ENCODE measurements at places on chromosomes 3 and 15.

DNA sequence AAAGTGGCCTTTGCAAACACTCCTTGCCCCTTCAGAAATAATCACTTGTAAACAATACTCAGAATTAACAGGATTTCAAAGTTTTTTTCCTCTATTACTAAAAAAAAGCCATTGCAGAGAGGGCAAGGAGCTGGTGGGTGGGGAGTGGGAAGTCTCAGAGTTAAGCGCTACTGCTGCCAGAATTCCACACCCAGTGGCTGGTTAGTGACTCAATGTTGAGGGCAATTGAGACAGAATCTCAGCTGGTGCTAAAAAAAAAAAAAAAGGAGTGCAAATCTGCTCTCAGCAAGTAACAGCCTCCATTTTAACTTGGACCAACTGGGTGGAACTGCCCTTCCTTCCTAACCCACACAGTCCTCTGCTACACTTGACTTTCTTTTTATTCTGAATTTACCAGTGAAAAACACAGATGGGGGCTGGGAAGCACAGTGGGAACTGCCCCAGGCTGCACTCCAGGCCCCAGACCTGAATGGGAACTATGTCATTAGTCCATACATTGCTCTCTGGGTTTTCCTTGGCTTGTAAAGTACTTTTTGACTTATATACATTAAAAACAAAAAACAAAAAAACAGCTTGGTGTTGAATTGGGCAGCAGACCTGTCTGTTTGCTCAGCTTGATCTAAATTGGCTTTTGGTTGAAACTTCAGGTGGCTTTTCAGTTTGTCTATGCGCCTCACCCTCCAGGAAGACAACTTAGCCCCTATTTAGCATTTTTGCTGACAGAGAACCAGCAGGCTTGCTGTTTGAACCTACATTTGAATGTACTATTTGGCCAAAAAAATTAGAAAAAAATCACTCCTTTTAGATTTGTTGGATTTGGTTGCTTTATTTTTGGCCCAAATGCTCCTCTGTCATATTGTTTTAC lies 357.8 kb upstream of the TBL1XR1 start:
- DNase-seq: peak; percentile 40

- no peak for DNase-seq
Measured at GRCh38 chr15:74725845-74726773, 781 bp upstream of the CYP1A1 start.

GRCh38 chr3:167887096-167887495 lies 151.6 kb downstream of the SERPINI1 start:
- DNase-seq: no peak

GRCh38 chr15:28930476-28931291 lies 44.9 kb downstream of the APBA2 start:
- DNase-seq: no peak

- DNase-seq: no peak
Measured at GRCh38 chr15:91142106-91142744, 42.2 kb downstream of the SV2B start.

DNA sequence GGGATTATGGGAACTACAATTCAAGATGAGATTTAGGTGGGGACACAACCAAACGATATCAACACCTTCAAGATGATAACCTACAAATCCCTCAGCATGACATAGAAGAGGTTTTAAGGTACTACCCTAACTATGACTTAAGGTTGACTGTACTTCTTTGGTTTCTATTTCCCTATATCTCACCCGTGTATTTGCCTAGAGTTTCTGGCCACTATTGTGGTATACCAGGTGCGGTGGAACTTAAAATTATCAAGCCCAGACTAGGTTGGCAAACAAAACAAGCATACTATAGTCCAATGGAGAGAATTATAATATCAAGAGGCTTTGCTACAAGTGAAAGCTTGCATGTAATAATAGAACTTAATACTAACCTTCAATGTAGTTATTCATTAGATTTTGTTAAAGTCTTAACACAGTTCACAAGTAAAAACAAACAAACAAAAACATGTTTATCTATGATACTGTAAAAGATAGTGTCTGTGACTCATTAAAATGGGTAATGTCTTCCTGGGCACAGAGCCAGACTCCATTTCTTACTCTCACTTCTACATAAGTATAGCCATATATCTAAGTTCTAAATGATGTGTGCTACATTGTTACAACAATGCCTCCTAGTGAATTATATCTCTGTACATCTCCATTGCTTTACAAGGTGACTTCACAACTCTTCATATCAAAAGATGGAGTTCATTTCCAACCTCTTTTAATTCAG lies 479.1 kb downstream of the ZBBX start:
- DNase-seq: no peak

GRCh38 chr3:52350416-52350815 lies 34.3 kb downstream of the DNAH1 start:
- no peak for DNase-seq

DNA sequence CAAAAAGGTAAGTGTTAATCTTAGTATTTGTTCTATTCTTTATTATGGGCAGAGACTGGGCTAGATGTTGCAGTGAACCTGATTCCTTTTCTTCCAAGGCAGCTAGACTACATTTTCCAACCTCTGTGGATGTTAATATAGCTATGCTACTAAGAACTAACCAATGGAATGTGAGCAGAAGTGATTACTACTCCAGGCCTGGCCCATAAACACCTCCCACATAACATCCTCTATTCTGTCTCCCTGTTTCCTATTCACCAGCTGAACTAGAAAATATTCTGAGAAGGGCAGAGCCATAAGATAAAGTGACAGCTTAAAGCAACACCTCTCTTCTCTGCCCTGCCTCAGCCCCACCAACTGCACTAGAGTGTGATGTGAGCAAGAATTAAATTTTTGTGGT lies 29.4 kb downstream of the CD200R1L start:
- DNase-seq: no peak

GRCh38 chr15:67033571-67034044 lies 31.8 kb upstream of the SMAD3 start:
- DNase-seq: no peak

GRCh38 chr3:109382588-109382987 lies 45.2 kb upstream of the DPPA4 start:
- no peak for DNase-seq

GRCh38 chr3:168532135-168532534 lies 436.4 kb upstream of the GOLIM4 start:
- DNase-seq: no peak

GRCh38 chr15:50416890-50417289 lies 7.3 kb upstream of the USP8 start:
- no peak for DNase-seq

- no peak for DNase-seq
Measured at GRCh38 chr15:101827257-101827656, 15.3 kb downstream of the OR4F15 start.

DNA sequence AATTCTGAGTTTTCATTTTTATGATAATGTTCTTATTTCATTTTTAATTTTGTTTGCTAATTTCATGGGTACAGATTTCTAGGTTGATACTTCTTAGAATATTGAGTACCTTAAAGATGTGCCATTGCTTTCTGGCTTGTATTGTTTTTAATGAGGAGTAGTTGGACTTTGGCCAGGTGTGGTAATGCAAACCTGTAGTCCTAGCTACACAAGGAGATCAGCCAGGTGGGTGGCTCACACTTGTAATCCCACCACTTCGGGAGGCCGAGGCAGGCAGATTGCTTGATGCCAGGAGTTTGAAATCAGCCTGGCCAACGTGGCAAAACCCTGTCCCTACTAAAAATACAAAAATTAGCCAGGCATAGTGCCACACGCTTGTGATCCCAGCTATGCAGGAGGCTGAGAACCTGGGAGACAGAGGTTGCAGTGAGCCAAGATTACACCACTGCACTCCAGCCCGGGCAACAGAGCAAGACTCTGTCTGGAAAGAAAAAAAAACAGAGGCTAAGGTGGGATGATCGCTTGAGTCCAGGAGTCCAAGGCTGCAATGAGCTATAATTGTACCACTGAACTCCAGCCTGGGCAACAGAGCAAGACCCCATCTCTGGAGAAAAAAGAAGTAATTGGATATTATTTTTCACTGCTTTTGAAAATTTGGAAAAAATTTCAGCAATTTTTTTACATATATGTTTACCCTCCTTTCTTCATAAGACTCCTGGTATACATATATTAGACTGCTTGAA lies 198.0 kb downstream of the ALCAM start:
- DNase-seq: no peak

DNA sequence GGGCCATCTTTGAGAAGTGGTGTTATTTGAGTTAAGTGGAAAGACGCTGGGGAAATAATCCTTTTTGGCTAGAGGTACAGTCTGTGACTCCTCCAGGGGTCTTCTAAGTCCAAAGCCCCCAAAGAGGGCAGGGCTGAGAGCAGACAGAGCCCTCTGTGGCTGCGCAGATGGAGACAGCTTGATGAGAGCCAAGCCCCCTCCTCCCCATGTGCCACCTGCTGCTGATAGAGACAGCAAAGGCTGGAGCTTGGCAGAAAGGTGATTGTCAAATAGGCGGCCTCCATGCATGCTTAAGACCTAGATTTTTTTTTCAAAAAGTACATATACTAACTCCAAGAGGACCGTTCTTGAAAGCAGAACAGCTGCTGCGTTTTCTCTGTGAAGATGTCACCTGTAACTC lies 72.4 kb downstream of the CRYGS start:
- DNase-seq: no peak

DNA sequence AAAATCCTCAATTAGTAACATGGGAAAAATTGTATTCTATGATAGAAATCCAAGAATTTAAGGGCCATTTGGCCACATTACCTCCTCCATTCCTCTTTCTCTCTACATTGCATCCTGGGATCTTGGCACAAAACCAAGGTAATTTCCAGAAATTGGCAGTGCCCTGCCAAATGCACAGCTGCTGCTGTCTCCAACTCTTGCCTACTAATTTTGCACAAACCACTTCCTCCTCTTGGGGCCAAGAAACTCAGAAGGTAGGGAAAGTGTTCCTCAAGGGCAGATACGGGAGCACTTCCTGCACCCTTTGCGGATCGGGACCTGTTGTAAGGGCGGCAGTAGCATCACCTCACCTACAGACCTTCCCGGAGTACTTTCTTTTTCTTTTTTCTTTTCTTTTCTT lies 57.8 kb downstream of the MAP3K13 start:
- no peak for DNase-seq

- no peak for DNase-seq
Measured at GRCh38 chr3:171044384-171044783, 17.9 kb upstream of the SLC2A2 start.

DNA sequence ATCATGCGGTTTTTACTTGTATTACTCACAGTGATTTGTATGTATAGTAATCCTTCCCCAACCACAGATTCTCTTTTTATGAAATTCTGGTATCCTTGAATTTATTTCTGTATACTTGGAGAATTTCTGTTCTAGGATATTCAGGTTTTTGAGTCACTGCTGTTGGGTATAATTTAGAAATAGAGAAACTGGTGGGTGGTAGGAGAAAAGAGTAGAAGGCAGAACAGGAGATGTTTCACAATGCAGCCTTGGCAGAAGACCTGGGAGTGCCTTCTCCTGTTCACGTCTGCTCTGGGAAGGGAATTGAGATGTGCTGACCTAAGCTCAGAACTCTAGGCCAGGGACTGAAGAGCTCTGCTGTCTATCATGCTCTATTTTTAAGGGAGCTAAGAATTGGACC lies 193.6 kb downstream of the EPHB1 start:
- no peak for DNase-seq

GRCh38 chr3:42492508-42493080 lies 9.8 kb upstream of the VIPR1 start:
- no peak for DNase-seq

DNA sequence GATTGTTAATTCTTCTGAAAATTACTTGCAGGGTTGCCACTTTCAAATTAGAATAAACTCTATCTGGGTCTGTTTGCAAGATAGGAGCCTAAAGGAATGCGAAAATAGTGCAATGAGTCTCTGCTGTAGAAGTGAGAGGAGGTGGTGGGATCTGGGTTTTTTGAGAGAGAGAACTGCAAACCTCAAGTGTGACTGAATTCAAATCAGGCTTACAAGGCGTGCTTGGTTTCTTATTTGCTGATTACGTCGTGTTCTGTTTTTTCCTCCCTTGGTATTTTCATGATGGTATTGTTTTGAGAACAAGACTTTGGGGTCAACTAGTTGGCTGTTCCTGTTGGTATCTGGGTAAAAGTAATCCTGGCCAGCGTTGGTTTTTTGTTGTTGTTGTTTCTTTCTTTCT lies 490.9 kb upstream of the CFAP20DC start:
- DNase-seq: no peak

- DNase-seq: peak; percentile 73
Measured at GRCh38 chr3:67654099-67654843, at the start of gene SUCLG2. Gene SUCLG2 (minus strand): TSS chr3:67654612. CDS start chr3:67654586, 26 bp downstream.

DNA sequence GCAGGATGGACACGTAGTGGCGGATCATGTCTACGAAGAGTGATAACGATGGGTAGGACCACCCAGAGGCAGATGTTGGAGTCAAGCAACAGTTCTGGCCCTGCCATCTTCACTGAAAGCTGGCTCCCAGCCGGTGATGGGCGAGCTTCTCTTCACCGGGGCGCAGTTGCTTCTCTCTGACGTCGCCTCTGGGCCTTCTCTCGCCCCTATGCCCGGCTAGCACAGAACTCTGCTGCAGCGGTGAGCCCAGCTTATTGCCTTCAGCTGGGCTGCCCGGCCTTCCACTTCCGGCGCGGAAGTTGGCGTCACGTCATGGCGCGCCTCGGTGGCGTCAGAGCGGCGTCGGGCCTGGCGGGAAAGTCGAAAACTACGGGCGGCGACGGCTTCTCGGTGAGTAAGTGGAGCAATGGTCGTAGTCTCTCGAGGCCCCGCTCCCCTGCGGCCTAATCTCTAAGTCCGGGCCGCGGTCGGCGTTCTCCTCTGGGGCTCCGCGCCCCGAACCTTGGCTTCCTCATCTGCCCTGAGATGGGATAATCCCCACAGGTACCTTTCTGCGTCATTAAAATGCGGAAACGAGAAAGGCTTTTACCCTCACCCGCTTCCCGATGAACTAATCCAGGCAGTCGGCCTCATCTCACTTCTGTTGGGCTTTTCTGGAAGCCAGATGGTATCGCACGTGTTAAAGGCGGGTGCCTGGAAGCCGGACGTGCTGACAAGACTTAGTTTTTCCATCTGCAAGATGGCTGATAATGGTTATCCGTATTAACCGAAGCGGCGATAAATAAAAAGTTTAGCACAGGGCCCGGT lies at the start of gene FANCD2:
Gene FANCD2, plus strand, starts transcription at position 354 of the 807 bp plus-strand sequence. CDS start 2,221 bp downstream, outside the sequence.
- peak; percentile 61 for DNase-seq

GRCh38 chr3:15348246-15348645 lies 15.9 kb upstream of the SH3BP5 start:
- no peak for DNase-seq

DNA sequence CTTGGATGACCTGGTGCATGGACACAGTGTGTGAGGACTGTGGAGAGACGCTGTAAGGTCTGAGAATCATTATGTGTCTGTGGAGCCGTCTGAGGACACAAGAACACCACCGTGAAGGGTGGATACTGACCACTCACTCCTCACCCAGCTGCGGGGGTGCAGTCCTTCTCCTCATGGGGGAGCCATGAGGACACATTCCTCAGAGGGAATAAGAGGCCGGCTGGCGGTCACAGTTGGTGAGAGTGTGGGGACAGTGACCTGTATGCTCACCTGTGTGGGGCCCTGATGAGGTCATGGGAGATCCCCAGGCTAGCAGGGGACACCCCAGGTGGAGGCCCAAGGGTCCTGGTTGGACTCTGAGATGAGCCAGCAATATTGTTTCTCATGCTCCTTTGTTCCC lies 2.5 kb upstream of the TRPM1 start:
- peak; percentile 72 for DNase-seq
